ENCODE measurements at places on chromosomes 7 and 10.

DNA sequence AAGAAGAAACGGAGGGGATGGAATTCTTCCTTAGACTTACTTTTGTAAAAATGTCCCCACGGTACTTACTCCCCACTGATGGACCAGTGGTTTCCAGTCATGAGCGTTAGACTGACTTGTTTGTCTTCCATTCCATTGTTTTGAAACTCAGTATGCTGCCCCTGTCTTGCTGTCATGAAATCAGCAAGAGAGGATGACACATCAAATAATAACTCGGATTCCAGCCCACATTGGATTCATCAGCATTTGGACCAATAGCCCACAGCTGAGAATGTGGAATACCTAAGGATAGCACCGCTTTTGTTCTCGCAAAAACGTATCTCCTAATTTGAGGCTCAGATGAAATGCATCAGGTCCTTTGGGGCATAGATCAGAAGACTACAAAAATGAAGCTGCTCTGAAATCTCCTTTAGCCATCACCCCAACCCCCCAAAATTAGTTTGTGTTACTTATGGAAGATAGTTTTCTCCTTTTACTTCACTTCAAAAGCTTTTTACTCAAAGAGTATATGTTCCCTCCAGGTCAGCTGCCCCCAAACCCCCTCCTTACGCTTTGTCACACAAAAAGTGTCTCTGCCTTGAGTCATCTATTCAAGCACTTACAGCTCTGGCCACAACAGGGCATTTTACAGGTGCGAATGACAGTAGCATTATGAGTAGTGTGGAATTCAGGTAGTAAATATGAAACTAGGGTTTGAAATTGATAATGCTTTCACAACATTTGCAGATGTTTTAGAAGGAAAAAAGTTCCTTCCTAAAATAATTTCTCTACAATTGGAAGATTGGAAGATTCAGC lies 158.7 kb upstream of the LANCL2 start:
- DNase-seq, result no peak

GRCh38 chr7:14069961-14070360 lies 80.5 kb upstream of the ETV1 start:
- no peak for DNase-seq

DNA sequence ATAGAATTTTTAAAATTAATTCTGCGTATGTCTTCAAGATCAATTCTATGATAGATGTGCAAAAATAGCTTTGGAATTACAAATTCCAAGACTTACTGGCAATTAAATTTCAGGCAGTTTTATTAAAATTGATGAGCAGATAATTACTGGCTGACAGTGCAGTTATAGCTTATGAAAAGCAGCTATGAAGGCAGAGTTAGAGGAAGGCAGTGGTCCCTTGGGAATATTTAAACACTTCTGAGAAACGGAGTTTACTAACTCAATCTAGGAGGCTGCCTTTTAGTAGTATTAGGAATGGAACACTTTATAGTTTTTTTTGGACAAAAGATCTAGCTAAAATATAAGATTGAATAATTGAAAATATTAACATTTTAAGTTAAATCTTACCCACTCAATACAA lies 70.8 kb downstream of the CFTR start:
- DNase-seq, result no peak

GRCh38 chr7:162632-163297 lies 29.6 kb upstream of the FAM20C start:
- peak; percentile 86 for DNase-seq

DNA sequence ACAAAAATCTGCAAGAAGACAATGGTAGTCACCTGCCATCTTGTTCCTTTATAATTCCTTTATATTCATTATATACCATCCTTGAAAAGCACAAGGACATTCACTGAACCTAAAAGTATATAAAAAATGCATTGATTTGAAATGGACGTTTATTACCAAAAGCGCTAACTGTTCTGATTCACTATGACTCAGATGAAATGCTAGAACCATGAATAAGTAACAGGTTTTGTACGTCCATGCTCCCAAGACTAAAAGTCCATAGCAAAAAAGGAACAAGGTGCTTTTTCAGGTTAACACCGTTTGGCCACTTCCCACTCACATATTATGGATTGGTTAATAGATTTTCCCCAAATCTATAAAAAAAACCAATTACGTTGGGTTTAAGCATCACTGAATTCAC lies 109.4 kb downstream of the PPP1R17 start:
- DNase-seq, result no peak

GRCh38 chr7:103660455-103661371 lies 214.7 kb upstream of the SLC26A5 start:
- no peak for DNase-seq

DNA sequence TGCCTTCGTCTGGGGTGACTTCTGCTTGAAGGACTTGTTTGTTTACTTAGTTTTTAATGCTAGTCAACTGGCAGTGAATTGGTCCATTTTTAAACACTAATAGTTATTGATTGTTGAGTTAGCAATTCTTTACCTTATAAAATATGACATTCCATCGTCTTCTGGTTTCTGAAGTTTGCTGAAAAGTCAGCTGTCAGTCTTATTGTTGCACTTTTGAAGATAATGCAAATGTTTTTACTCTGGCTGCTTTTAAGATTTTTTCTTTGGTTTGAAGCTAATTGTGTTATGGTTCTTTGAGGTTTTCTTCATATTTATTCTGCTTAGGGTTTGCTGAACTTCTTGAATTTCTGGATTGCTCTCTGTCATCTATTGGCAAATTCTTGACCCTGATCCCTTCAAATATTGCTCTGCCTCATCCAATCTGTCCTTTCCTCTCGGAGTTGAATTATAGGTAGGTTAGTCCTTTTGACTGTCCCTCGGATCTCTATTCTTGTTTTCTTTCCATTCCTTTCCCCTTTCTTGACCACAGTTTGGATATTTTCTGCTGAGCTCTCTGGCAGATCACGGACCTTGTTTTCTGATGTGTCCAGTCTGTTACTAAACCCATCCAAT lies 24.2 kb downstream of the MGMT start:
- DNase-seq, result no peak

- DNase-seq, result no peak
These were observed 88.3 kb downstream of the CHN2 start for GRCh38 chr7:29282819-29283414.

DNA sequence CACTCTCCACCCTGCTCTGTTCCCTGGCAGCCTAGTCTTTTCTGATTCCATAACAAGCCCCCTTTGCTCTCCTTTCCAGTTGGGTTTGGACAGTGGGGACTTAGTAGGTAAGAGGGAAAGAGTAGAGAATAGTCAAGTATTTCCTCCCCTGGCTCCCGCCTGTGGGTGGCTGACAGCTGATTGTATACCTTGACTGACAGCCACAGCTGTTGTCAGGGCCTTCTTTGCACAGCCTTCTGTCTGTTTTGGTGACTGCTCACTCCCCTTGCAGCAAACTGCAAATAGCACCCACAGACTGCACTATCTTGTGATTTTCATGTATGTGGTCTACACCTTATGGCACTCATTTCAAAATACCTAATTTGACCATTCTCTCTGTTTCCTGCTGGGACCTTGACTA lies 486.3 kb downstream of the ACTR3B start:
- DNase-seq, result no peak

- peak; percentile 22 for DNase-seq
These were observed 595.9 kb downstream of the KCNMA1 start for GRCh38 chr10:77041636-77042258.
